ENCODE measurements at places on chromosomes 16 and 17.

DNA sequence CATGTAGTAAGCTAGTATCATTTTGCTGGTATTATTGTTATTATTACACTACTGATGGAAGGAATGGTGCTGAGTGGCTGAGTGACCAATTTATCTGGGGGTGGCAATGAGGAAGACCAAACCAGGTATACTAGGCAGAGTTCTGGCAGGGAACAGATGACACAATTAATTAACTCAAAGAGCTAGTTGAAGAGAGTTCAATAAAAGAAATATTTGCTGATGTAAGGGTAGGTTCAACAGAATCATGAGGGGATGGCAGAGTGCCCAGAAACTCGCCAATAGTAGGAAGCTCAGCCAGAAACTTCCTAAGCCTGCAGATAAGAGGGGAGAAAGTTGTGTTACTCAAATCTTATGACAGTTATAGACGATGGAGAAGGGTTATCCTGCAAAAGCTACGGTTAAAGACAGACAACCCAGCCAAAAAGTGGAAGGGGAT, 352.5 kb downstream of the KCNJ2 start:
- DNase-seq, result no peak

- DNase-seq, result no peak
Measured at GRCh38 chr17:34800661-34801060, 160.6 kb downstream of the CCT6B start.

- no peak for DNase-seq
Measured at GRCh38 chr16:84155771-84156170, 10.7 kb downstream of the DNAAF1 start.

GRCh38 chr17:48445248-48445620, 15.2 kb upstream of the SKAP1 start:
- DNase-seq, result no peak
